MV-4-11 (cell line): ENCODE measurements at places on chromosomes 2 and 18.

DNA sequence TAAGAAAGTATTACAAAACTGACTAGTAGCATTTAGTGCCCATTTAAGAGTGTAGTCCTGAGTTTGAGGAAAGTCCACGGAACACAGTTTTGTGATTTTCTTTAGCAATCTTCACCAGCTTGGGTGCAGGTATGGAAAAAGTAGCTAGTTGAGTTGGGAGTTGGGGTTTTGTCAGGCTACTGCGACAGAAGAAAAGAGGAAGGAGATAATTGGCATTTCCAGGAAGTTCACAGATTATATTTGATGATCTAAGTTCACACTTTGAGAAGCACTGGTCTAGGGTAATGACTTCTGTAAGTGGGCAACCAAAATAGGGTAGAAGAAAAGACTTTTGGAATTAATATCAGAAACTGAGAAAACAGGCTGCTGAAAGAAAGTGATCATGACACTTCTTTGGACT, 52.1 kb downstream of the VIL1 start:
- peak; percentile 50 for DNase-seq

DNA sequence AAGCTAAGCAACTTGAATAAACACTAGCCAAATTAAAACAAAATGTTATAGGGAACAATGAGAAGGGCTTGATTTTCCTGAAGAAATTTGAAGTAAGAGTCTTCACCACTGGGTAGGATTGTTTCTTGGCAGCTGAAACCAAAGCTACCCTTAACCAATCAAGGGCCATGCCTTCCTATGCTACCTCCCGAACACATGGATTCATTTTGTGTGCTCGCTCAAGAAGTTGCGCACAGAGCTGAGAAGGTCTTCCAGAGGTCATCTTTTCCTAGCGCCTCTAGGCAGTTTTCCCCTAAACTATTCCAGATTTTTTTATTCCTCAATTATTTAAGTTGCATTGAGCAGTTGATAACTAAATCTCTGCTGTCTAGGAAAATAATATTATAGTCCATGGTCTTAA, 264.6 kb downstream of the RBM43 start:
- no peak for DNase-seq

DNA sequence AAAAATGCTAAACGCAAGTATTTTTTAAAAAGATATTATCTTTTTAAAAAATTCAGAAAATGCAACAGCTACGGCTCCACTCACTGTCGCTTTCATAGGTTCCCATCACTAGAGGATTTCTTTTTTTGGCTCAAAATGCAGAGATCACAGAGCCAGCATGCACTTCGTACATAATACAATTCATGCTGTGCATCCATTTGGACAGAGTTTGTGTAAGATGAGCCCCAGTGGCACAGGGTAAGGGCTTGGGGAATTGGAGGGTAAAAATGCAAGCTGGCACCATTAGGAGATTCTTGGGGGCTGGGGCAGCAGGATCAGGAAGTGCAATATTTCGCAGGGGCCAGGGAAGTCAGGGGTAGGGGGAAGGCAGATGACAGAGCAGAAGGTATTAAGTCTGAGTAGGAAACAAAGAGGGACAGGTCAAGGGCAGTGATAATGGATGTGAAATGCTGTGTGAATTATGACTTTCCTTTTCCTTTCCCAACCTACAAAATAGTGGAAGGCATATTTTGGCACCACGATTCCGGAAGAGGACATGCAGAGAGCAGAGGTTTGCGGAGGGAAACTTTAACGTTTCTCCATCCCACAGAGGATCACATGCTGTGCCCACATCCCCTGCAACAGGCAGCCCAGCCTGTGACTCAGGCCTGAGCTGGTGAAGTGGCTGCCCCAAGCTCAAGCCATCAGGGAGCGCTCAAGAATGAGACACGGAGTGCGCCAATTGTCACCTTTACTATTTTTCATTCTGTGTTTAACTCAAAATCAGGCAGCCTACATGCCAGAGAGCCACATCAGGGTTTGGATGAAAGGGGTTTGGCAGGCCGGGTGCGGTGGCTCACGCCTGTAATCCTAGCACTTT, 4.7 kb downstream of the CAPG start:
- DNase-seq = peak; percentile 98

- no peak for DNase-seq
Observed at GRCh38 chr2:74945788-74946331, 12.6 kb upstream of the POLE4 start.

- DNase-seq = peak; percentile 8
Observed at GRCh38 chr2:437756-438393, 150.0 kb upstream of the ALKAL2 start.

DNA sequence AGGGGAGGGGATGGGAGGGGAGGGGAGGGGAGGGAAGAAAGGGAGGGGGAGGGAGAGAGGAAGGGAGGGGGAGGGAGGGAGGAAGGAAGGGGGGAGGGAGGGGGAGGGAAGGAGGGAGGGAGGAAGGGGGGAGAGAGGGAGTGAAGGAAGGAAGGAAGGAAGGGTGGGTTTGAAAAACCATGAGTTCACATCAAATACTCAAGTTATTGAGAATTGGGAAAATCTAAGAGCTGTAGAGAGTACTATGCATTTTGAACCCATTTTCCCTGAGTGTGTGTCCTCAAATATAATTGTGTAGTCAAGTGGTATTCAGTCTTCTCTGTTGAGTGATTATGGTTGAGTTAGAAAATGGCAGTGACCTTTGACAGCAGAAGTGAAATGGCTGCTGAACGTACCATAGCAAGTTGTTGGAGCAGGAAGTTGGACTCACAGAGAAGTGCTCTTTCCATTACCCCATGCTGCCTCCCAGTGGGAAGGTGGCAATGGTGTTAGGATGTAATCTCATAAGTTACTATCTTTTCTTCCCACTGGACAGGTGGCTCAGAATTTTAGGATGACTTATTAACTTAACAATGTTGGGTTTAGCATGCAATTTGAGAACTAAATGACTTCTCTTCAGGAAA, 214.6 kb downstream of the SETBP1 start:
- DNase-seq = peak; percentile 78

DNA sequence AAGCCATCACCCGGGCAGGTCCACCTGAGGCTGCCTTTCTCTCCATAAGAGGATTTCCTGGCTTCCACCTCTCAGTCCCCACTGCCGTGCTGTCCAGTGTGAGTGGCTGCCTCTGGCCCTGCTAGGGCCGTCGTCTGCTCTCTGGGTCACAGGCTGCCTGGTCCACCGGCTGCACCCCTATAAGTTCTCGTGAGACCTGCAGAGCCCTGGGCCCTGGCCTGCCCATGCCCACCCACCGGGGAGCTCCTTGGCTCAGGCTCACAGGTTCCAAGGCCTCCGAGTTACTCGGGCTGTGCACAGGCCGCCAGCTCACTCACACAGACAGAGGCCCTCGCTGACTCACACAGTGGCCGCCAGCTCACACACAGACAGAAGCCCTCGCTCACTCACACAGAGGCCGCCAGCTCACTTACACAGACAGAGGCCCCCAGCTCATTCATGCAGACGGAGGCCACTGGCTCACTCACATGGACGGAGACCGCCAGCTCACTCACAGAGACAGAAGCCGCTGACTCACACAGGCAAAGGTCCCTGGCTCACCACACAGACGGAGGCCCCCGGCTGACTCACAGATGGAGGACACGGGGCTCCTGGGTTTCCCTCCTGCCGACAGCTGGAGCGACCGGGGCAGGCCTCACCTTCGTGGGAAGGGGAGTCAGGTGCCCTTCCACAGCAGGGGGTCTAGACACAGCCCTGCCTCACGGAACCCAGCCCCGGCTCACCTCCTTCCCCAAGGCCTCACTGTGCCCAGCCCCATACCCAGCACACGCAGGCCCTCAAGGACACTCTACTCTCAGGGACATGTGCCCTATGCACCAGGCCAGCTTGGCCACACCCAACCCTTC, 334.1 kb upstream of the MYT1L start:
- DNase-seq = no peak

- peak; percentile 10 for DNase-seq
Observed at GRCh38 chr2:207833251-207833751, 63.6 kb upstream of the FZD5 start.
